ENCODE measurements at places on chromosomes 1 and 21.

DNA sequence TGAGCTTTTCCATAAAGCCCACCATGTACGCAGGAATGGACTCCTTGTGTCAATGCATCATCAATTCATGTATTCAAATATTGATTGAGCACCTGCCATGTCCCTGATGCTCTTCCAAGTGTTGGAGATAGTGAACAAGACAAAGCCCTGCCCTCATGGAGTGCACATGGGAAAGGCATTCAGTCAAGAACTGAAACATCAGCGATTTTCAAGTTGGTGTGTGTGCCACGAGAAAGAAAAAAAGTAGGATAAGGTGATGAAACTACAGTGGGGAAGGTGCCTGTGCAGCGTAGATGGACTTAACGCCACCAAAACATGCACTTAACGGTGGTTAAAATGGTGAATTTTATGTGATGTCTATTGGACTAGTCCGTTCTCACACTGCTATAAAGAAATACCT lies 432.7 kb upstream of the VAMP3 start:
- no peak for DNase-seq

DNA sequence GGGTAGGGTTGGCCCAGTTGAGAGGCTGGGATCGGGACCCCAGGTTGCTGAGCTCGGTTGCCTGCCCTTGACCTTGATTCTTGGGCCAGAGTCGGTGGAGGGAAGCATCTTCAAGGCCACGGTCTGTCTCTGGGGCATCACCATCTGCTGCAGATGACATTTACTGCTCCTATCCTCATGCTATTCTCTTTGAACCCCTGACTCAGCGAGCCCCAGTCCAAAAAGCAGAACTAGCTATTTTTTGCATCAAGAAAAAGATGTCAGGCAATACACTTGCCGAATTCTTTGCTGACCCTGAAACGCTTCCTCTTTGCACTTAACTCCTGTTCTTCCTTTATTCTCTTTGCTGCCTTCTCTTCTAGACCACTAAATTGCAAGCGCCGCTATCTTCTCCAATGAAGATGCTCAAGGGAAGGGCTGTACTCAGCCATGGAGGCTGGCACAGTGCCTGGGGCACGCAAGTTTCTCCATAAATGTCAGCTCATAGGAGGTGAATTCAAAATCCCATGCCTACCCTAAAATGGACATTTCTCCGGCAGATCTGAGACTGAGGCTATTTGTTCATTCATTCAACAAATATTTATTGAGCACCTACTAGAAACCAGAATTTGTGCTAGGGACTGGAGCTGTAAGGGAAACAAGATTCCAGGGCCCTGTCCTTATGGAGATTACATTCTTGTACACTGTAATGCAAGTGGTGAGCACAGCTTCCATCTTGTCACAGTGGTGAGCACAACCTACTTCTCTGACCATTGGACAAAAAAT lies 20.5 kb upstream of the CAPZB start:
- no peak for DNase-seq

DNA sequence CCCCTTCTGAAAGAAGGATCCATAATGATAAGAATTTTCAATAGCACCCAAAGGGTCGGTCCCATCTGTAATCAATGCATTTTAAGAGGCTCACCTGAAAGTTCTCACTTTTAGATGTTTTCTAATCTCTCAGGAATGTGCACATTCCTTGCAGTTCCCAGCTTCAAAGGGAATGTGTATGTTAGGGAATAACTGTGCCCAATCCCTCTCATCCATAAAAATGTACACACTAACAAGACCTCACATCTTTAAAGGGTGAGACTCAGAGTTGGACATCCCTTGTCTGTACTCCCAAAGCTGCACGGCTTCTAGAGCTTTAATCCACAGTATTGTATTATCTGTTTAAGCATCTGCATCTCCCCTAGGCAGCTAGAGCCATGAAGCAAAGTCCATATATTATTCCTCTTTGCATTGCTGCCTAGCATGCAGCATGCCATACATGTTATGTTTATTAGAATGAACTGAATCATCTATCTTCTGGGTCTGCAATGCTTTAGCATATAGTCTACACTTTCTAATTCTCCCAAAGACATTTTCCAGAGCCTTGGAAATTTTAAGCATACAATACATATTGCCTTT lies 9.3 kb upstream of the CCN1 start:
- no peak for DNase-seq

DNA sequence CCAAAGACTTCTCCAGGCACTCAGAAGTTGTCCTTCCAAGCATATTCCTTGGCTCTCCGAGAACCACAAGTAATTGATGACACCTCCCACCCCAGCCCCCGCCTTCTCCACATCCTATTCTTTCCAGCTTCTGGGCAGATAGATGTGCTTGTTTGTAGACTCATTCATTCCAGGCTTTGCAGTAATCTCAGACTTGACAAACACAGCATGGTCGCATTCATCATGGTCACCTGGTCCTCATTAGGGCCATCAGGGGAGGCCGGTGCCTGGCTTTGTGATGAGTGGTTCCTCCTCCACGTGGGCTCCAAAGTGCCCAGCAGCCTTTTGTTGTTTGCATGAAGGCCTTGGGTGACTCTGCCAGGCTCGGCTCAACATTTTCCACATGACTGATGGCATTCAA lies 28.5 kb upstream of the KCNE2 start:
- peak; percentile 43 for DNase-seq

DNA sequence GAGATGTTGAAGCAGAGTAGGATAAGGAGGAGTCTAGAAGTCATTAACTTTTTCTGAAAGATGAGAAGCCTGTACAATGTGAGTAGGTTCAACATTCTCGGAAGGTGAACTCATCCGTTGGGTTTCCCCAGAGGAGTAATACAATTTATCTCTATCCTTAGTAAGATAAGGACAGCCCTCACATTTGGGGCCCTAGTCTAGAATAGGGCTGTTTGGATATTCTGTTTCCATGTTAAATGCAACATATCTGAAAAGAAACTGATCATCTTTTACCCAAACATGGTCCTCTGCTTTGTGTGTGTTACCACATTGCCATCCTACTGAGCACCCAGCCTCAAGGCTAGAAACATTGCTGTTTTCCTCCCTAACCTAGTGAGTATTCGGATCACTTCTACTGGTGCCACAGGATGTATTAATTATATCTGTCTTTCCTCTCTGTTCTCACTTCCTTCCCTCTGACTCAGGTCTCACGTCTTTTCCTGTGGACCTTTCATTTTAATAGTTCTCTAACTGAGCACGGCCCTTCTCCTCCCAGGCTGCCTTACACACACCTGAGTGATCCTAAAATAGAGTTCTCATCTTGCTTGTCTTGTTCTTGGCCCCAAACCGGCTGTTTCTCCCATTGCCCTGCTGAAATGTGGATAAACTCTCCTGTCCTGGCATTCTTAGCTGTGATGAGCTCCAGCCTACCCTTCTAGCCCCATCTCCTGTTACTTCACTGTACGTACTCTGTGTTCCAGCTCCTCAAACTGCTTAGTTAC lies 91.7 kb downstream of the CDC14A start:
- peak; percentile 35 for DNase-seq

DNA sequence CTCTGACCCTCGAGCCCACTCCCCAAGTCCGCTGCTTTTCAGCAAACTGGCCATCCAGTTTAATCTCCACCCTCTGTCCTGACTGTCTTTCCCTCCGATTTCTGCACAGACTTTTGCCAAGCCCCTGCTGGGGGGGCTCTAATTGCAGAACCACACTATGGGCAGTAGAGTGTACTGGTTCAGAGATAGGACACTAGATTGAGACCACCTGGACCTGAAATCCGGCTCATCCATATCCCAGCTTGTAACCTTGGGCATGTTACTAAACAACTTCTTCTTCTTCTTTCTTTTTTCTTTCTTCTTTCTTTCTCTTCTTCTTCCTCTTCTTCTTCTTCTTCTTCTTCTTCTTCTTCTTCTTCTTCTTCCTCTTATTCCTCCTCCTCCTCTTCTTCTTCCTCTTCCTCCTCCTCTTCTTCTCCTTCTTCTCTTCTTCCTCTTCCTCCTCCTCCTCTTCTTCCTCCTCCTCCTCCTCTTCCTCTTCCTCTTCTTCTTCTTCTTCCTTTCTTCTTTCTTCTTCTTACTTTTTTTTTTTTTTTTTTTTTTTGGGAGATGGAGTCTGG lies 7.7 kb downstream of the LRRC71 start:
- DNase-seq = no peak

DNA sequence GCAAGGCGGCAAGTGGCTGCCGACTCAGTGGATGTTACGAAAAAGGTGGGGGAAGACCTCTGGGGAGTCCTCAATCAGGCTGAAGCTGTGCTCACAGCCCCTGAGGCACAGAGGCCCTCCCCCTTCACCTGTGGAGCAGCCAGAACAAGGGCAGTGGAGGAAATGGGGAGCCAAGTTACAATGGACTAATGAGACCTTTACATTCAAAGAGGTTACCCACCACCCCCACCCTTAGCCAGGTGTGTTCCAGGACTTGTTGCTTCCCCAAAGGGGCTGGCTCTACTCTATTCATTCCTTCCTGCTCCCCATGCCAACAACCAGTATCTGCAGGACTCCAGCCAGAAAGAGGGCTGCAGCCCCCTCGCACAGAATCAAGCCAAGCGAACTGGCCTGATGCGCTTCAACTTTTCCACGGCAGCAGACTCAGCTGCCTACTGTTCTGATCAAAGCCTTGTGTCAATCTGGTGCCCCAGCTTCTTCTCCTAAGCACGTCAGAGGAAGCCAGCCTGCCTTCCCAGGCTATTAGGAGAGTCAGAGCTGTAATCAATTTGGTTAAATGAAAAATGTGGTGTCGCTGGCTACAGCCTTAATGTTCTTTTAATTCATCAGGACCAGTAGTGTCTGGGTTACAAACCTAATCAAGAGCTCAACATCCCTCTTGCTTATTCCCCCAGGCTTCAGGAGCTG lies 1.8 kb upstream of the SYT2 start:
- no peak for DNase-seq

DNA sequence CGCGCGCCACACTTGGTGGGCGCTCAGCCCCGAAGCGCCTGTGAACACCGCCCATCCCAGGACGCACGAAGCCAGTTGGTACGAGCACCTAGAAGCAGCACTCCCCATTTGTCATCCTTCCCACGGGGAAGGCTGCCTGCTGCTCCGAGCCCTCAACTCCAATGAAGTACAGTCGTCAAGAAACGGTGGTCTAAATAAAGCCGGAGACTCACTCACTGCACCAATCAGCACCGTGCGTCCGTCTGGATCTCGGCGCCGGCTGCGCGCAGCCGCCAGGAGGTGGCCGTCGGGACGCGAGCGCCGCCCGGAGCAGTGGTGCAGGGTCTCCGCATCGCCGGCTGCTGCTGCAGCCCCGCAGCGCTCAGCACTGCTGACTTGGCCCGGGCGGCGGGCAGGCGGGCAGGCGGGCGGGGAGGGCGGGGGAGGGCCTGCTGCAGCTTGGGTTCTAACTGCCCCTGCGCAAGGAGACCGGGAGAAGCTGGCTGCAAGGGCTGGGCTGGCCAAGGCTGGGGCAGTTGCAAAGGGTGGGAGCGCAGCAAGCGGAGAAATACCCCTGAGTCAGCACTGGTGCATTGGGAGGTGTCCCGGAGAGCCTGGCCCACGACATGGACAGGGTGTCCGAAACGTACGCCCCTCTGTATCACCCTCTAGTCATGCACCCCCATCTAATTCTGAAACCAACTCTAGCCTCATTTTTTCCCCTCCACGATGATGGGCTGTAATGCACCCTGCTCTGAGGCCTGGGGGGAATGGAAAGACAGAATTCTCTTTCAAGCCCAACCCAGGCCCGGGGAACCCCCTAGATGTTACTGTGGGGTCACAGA lies 35.8 kb upstream of the H6PD start:
- DNase-seq = peak; percentile 58

DNA sequence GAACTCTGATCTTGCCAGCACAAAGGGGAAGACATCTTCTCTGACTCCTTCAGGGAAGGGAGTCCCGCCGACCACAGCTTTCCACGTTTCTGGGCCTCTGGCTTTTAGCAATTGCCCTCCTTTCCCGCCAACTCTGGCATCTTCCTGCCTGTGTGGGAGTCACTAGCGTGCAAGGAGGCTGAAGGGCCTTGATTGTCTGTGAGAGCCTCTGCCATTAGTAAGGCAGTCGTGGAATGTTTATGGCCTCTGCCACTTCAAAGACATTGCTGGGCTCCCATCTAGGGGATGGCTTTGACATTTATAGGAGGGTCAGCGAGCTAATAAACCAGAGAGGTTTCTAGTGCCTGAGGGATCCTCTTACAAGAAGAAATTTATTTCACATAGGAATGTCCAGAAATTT lies 14.3 kb upstream of the PROK1 start:
- DNase-seq = no peak

- DNase-seq = no peak
Measured at GRCh38 chr1:184193451-184193850, 141.9 kb downstream of the TSEN15 start.

DNA sequence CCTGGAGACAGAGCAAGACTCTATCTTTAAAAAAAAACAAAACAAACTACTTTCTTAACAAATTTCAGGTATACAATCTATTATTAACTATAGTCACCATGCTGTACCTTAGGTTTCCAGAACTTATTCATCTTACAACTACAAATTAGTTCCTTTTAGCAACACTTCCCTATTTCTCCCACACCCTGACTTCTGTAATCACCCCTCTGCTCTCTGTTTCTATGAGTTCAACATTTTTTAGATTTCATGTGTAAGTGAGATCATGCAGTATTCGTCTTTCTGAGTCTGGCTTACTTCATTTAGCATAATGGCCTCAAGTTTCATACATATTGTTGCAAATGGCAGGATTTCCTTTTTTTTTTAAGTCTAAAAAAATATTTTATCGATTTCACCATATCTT lies 77.9 kb upstream of the LPGAT1 start:
- no peak for DNase-seq

DNA sequence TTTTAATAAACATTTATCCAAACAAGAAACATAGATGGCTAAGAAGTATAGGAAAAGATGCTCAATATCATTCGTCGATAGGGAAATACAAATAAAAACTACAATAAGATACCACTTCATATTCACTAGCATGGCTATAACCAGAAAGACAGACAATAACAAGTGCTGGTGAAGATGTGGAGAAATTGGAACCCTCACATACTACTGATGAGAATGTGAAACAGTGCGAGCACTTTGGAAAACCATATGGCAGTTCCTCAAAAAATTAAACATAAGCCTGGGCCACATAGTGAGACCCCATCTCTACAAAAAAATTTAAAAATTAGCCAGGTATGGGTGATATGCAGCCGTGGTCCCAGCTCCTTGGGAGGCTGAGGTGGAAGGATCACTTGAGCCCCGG lies 9.1 kb upstream of the TMEM54 start:
- DNase-seq = no peak

DNA sequence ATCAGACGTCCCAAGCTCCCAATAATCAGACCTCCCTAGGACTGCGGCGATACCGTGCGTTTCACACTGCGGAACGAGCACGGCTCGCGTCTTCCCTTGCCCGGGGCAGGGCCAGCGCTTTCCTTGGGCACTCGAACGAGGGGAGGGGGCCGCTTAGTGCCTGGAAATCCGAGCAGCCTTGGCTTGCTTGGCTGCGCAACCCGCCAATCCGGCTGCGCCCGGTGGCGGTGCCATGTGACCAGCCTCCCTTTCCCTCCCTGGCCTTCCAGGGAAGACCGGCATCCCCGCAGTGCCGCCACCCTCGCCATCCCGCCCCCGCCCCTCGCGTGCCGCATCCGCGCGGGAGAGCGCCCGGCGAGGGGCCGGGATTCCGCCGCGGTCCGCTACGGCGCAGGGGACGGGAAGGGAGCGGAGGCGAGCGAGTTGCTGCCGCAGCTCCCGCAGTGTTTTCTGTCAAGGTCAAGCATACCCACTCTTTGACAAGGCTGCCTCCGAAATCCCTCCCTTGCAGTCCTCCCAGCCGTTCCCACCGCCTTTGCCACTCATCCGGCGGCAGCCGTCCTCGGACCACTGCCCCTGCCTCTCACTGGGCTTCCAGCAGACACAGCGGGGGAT lies 8.3 kb upstream of the RNF19B start:
- no peak for DNase-seq
